ENCODE measurements at places on chromosomes 5 and 9. TPM values are rescaled to one million over a fixed set of nuclear protein-coding genes. Genes with fewer than 3 reads are reported as not detected.
A peak's percentile ranks its signal among the peaks of the same experiment; 100 is the strongest.

The NR5A1 gene
- not detected for polyA plus RNA-seq

DNA sequence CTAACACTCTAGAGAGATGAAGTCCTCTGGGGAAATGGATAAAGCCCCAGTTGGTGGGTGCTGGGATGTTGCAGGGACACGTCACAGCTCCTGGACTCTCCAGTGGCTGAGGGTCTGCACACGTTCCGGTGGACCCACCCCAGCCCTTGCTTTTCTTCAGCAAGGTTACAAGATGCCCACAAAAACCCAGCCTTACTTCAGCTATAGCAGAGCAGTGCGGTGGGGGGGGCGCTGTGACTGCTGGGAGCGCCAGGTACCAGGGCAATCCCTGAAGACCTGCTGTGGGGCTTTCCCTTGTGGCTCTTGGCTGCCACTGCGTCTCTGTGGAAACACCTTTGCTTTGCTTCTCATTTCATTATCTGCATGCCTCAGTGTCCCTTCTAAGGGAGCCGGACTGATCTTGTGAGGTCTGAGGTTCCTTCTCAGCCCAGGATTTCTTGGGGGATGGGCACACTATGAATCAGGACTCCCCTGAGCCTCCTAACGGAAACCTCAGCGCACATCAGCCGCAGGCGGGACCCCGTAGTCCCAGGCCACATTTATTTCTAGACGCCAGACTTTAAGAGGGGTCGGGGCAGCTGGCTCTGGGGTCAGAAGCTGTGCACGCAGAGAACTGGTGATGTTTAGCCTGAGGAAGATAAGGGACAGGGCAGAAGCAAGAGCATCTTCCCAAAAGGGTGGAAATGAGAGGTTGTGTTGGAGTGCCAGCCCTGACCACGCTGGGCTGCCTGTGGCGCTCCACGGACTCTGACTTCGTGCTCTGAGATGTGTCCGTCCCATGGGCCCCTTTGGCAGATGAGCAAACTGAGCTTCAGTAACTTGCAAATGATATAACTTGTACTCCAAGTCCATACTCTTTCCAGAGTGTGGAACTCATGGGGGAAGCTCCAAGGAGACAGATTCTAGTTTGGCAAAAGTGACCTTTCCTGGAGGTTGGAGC is 106.8 kb downstream of the WNK2 start:
- DNase-seq: no peak

The SPINK6 gene
- polyA plus RNA-seq: not detected

The IL5 gene
- polyA plus RNA-seq: not detected

- DNase-seq: peak; percentile 93
These were observed 18.9 kb upstream of the SPTLC1 start for GRCh38 chr9:92133949-92134604.
